ENCODE measurements at places on chromosomes 12 and 14.
A peak's percentile ranks its signal among the peaks of the same experiment; 100 is the strongest.

DNA sequence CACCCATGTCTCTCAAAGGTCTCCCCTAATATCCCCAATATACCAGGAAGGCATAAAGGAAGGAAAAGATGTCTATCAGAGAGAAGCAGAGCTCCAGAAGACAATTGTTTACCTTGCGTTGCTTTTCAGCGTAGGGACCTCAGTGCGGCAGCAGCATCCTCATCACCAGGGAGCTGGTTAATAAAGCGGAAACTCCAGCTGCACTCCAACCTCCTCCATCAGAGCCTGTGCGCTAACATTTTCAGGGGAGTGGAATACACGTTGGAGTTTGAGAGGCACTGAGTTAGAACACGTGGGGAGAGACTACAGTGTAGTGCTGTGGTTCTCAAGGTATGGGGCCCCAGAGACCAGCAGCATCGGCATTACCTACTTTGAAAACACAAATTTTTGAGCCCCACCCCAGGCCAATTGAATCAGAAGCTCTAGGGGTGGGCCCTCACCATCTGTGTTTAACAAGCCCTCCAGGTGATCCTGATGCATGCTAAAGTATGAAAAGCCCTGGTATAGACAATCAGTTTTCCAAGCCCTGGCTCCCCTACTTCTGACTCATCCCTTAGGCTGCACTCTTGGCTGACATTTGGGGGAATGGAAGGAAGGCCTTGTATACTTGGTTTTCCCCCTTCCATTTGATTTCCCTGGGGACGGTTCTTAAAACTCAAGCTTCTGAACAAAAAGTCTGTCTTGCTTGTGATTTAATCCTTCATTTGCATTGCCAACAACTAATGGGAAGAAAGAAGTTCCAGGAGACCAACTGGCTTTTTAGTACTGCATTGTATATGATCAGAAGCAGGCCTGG is 419.0 kb upstream of the CCDC196 start:
- DNase-seq: no peak

GRCh38 chr12:51829641-51830040 is 18.9 kb downstream of the FIGNL2 start:
- DNase-seq: no peak

- DNase-seq: no peak
Observed at GRCh38 chr12:119788786-119789185, 88.3 kb downstream of the CIT start.

- DNase-seq: no peak
Observed at GRCh38 chr12:93019212-93019927, 90.3 kb upstream of the EEA1 start.

GRCh38 chr14:101830271-101830670 is 68.8 kb downstream of the PPP2R5C start:
- no peak for DNase-seq

- DNase-seq: no peak
Observed at GRCh38 chr14:56087671-56088471, 30.3 kb upstream of the PELI2 start.

DNA sequence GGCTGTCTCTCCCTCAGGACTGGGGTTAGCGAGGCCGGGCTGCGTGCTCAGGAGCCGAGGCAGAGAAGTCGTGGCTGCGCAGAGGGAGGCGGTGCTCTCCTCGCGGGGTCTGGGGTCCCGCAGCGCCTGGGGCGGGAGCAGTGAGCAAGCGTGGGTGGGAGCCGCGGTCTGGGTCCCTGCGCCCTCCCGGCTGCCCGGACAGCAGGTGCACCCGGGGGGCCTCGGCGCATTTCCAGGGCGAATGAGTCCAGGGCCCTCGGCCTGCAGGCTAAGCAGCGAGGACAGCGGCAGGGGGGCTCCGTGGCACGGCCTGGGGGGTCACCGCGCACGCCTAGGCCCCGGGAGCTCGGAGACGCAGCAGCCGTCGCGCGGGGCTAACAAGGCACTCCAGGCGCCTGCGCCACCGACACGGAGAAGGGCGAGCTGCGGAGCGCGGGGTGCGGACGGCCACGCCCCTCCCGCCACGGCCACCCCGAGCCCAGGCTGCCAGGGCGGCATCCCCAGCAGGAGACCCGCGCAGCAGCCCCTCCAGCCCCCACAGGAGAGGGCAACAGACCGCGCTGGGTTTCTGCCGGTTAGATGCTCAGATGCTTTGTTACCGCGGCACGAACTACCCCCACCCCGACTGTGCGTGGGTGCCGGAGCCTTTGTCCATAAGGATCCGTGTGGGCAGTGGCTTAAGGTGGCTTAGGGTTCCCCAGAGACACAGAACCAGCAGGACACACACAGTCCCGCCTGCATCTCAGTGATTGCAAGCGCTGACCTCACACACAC is 117.7 kb upstream of the C14orf180 start:
- no peak for DNase-seq

GRCh38 chr14:64193821-64194220 is 100.3 kb downstream of the ESR2 start:
- no peak for DNase-seq

GRCh38 chr14:75794615-75795038 is 133.6 kb downstream of the TTLL5 start:
- DNase-seq: peak; percentile 28

DNA sequence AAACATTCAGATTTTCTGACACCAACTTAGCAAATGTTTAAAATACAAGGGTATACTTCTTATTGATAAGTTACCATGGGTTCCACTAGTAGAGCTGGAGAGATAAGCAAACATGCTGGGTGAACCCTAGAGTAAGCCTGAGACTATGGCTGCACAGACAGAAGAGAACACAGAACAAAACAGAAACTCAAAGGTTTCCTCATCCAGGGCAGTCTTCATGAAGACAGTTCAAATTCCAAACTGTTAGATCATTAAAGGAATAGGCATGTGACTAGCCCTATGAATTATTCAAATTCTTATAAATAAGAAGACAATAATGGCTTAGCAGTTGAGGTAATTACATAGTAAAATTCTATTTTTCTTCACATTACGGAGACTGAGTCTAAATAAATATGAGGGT is 28.1 kb downstream of the BTBD7 start:
- peak; percentile 23 for DNase-seq

DNA sequence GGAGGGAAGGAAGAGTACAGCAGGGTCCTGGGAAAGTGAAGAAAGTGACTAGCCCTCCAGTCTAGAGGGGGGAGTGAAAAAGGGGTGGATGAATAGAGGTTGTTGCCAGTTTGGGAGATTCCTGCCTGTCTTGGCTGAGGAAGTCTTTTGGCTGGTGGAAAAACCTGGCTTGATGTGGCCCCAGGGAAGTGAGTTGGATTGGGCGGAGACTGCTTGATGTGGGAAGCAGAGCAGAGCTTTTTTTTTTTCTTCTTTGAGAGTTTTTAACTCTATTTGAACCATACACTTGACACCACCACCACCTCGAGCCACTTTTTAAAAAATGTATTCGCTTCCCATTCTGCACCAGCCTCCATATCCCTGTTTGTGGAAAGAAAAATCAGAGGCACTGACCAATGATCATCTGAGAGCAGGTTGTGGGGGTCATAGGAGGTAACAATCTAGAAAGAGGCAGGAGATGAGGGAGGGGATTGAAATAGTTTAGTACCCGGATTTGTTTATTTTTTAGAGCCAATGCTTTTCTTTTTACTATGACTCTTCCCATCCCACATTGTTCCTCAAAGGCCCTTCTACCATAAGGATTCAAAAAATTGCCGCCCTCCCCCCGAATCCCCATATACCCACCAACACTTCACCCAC is 690 bp upstream of the DTX3 start:
- DNase-seq: no peak

GRCh38 chr14:68450391-68451120 is 342.3 kb downstream of the ZFP36L1 start:
- no peak for DNase-seq

DNA sequence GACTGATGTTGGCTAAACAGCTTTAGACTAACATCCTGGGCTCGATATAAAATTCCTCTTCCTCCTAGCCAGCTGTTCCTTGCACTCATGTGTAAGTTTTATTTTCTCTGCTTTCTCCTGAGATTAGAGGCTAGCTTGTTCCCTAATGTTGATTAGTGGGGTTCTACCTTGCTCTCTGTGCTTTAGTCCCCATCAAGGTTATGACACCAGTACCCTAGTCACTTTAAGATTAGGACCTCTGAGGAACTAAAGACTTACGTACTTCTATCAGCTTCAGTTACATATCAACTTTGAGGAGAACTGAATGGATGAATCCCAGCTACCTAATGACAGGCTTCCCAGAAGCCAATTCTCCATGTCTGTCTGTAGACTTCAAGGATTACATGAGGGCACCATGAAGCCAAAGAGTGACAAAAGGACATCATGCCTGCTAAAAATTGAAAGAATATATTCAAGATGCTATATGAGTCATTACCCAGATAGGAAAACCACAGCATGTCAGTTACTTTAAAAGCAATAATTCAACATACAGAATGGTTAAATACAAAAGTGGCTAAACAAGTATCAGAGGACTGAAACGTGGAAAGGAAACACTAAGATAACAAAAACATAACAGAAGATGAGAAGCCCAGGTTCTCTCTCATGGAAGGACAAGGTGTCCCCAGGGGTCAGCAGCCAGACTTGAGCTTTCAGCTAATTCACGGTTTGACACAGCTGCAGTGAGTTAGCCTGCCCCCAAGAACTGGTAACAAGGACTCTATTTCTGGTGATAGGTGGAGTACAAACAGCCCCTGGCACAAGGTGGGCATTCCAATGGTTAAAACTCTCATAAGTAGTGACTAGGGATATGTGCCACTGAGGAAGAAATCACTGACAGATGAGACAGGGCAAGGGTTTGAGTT is 20.4 kb downstream of the ADAM20 start:
- DNase-seq: no peak

DNA sequence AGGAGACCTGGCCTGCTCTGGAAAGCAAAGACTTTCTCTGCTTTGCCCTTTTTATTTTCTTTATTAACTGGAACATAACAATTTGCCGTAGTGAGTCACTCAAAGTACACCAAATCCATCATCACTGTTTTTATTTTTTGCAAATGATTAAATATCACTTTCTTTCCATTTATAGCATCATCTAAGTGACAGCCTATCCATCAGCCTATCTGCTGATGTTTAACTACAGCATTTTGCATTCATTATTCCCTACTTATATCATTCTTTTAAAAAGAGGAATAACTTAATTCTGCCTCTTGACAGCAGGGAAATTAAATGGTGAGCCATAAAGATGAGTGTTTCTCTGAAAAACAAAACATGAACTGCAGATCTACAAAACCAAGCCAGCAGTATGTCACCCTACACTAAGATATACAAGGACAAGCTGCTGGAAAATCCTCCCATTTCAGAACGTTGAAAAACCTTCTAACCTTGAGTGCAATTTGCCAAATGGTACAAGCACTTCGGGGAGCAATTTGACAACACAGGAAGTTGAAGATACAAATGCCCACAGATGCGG is 821.3 kb upstream of the TMEM132C start:
- DNase-seq: peak; percentile 6
